ENCODE measurements at places on chromosomes 3 and 15.

- no peak for DNase-seq
Measured at GRCh38 chr3:36631549-36631948, 132.8 kb downstream of the DCLK3 start.

DNA sequence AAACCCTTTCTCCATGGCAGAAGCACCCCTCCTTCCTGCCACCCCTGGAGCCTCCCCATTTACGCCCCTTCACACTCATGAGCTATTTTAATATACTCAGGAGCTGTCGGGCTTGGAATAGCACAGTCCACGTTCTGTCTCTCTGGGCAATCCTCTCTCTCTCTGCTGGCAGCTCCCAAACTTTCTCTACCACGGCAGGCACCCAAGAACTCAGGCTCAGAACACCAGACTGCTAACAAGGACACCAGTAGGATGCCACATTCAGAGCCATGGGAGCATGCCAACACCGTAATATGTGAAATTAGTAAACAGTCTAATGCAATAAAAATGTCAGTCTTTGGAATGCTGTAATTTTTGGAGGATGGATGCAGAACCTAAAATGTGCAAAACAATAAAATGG, 19.3 kb downstream of the TNFAIP8L3 start:
- DNase-seq: no peak

- peak; percentile 34 for DNase-seq
Measured at GRCh38 chr15:80418892-80419537, 14.8 kb downstream of the ARNT2 start.

DNA sequence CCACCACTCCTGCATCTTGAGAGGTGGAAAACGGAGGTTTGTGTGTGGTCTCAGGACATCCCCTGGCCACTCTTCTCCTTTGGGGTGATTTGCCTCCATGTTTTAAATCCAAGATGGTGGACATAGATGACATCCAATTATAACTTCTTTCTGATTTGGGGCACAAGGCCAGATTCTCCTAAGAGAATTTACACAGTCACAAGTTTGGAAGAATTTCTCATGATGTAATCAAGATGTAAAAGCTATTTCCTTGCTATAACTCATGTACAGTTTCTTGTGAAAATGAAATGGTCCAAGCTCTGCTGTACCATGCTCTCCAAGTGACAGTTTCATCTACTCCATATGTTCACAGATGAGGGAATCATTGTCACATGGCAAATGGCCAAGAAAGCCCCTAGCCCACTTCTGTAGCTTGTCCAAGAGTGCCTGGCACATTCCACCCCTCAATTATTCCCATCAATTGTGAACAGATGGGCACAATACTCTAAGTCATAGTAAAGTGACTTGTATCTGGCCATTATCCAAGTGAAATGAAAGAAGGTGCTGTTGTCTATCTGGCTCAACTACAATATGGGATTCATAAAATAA, 134.6 kb upstream of the ROPN1 start:
- DNase-seq: no peak

GRCh38 chr15:57026016-57026592, 107.7 kb downstream of the TCF12 start:
- no peak for DNase-seq

GRCh38 chr15:21262851-21263425, 177.4 kb downstream of the POTEB3 start:
- DNase-seq: no peak

DNA sequence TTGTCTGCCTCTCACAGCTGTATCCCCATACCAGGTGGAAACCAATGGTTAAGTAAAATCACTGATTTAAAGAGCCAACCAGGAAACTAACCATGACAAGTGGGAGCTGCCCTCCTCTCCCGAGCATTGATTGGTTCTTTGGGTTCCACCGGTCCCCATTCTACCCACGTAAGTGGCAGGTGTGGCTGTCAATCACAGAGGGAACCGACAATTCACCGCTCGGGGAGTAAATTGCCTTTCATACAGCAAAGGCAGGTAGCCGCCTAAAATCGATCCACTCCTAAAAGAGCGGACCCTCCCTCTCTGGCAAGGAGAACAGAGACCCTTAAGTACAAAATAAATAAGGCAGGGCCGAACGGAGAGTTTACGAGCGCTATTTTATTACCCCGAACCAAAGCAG, 1.2 kb downstream of the ERC2 start:
- peak; percentile 27 for DNase-seq

- DNase-seq: no peak
Measured at GRCh38 chr15:79451361-79451999, 19.3 kb downstream of the MINAR1 start.

- DNase-seq: no peak
Measured at GRCh38 chr15:91335702-91336101, 235.6 kb downstream of the SV2B start.

GRCh38 chr15:25860885-25861866, 2.0 kb downstream of the ATP10A start:
- DNase-seq: no peak

DNA sequence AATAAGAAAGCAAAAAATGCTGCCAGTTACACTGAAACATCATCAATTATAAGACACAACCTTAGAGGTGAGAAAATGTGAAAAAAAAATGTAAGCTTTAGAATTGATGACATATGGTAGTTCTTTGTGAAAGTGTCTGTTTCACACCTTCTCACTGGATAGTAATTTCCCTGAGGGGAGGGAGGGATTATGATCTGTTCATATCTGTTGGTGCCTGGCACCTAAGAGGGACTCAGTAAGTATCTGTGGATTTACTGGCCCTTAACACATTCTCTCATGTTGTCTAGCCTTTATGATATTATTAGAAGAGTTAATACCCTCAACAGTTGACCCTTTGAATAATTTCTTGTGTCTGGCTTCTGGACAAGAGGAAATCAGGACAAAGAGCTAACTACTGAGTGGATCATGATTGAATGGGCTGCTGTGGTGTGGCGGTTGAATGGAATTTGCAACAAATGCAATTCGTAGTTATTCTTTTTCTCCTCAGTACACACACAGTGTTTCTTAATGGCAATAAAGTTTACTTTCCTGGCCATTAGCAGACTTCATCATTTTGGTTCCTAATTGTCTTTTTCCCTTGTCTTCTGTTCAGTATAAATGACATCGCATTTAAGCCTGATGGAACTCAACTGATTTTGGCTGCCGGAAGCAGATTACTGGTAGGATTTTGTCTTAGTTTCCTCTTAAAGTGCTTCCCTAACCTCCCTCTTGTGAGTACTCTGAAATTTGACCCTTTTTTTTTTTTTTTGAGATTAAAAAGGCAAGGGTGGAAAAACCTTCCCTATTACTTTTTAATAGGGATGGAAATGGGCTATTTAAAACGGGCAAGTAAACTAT, 9.5 kb downstream of the IFT122 start:
- DNase-seq: no peak

DNA sequence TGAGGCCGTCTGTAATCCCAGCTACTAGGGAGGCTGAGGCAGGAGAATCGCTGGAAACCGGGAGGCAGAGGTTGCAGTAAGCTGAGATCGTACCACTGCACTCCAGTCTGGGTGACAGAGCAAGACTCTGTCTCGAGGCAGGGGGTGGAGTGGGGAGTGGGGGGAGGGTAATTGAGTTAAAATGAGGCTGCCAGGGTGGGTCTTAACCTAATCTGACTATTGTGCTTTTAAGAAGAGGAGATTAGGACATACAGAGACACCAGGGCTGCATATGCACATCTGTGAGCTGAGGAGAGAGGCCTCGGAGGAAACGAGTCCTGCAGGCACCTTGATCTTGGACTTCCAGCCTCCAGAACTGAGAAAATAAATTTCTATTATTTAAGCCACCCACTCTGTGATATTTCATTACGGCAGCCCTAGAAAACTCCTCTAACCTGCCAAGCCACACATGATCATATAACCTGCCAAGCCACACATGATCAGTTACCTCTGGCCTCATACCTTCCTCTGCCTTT, 197.0 kb downstream of the THSD4 start:
- no peak for DNase-seq

- DNase-seq: peak; percentile 8
Measured at GRCh38 chr3:192408007-192408646, 319.2 kb downstream of the FGF12 start.

DNA sequence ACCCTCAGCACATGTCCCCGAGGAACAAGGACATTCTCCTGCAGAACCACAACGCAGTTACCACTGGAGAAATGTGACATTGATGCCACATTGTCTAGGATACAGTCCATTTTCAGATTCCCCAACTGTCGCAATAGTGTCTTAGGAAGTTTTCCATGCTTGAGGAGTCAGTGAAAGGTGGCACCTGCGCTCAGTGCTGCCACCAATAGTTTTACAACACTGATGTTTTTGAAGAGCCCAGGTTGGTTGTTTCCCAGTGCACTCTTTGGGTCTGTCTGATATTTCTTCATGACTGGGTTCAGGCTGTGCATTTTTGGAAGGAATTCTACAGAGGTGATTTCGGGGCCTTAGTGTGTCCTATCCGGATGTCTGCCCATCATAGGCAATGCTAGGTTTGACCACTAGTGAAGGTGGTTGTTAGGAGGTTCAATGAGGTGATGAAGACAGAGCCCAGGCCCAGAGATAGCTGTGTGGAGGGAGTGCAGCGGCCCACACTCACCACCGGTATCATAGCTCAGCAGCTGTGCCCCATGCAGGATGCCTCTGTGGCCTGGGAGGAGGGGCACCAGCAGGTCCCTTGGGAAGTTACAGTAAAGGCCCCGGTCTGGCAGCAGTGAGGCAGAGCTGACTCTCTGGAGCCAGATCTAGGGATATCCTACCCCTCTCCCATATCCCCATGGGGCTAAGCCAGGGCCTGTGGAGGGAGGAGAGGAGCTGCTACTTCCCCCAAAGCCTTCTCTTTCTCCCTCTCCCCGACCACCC, 96.6 kb downstream of the DNAJB8 start:
- DNase-seq: no peak

- no peak for DNase-seq
Measured at GRCh38 chr15:90838139-90838538, 30.2 kb upstream of the FURIN start.

- DNase-seq: no peak
Measured at GRCh38 chr15:70051948-70052633, 45.6 kb downstream of the TLE3 start.

GRCh38 chr3:164416491-164417222, 661.6 kb downstream of the SI start:
- DNase-seq: no peak

- DNase-seq: no peak
Measured at GRCh38 chr15:39360452-39360851, 220.4 kb upstream of the THBS1 start.

GRCh38 chr3:3689601-3690375, 109.4 kb upstream of the LRRN1 start:
- no peak for DNase-seq

DNA sequence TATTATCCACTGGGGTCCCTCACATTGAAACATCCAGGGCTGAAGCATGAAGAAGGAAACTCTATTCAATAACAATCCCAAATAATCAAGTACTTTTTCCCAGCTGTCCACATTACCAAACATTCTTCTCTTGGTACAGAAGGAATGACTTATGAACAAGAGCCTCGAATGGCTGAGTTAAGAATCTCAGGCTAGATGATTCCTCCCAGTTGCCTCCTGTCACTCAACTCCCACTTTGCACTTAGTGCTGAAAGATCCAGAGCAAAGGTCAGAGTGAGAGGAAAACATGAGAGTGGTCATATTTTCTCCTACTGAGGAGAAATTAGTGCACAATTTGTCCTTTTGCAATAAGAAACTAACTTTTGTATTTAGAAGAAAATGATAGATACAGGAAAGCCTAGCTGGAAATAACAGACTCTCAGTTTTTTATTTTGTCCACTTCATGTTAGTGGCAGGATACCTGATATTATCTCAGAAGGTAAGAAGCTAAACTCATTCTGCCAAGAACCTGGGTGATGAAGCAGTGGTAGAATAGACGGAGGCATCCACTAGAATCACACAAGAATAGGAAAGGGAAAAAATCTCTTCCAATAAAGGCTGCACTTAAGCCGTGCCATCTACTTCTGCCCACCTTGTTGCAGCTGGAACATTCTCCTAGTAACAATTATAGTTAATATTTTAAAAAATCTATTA, 46.2 kb downstream of the GADL1 start:
- DNase-seq: no peak

DNA sequence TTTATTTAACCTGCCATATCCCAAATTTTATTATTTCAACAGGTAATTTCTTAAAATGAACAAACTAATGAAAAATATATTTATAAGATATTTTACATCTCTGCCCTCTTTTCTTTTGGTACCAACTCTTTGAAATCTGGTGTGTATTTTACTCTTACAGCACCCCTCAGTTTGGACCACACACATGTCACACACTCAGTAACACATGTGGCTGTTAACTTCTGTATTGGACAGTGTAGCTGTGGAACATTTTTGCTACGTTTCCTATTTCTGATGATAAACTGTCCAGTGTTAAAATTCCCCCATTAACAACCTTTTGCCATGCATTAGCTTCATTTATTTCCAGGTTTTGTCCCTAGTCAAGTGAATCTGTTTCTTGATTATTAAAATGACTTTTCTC, 250.6 kb downstream of the NFKBIZ start:
- DNase-seq: no peak

GRCh38 chr3:149532489-149533180, 58.1 kb downstream of the TM4SF4 start:
- peak; percentile 33 for DNase-seq

GRCh38 chr3:45907769-45908705, 21.7 kb downstream of the CCR9 start:
- no peak for DNase-seq

- DNase-seq: no peak
Measured at GRCh38 chr3:149270180-149270579, 48.6 kb upstream of the CP start.

DNA sequence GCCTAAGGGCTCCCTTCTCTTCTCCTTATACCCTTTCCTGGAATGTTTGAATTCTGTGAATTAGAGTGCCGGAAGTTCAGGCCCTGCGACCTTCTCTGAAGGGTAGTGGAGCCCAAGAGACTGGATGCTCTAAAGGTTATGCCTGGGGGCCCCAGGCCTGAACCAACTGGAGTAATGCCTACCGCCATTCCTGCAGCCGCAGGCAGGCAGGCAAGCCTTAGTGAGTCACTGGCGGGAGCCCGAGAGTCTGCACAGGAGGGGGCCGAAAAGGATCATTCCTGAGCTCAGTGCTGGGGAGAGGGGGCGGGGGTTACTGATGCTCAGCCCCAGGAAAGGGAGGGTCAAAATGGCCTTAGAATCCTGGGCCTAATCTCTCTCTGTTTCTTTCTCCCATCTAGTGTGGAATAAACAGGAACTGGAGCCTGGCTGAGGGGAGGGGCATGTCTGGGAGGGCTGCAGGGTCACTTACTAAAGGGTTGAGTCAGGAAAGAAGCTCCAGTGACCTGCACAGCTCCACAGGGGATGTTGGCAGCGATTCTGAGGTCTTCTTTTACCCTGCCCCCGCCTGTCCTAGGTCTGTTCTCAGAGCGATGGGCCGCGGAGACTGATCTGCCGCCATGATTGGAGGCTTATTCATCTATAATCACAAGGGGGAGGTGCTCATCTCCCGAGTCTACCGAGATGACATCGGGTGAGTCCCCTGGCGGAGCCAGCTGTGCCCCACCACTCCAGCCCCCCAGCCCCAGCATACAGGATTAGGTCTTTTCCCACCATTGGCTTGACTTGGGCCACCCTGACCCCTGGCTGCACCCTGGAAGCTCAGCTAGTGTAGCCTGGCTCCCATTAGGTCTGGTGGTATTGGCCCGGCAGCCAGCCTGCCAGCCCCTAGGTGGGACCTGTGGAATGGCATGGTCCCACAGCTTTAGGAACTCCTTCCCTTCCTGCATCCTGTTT, 2.0 kb downstream of the AP2M1 start:
- no peak for DNase-seq

Data from GM10248 (cell line).